Activated CD8-positive, alpha-beta memory T cell treated with anti-CD3 and anti-CD28 coated beads for 1 hour (primary cell): ENCODE measurements at places on chromosomes 12 and 14.

DNA sequence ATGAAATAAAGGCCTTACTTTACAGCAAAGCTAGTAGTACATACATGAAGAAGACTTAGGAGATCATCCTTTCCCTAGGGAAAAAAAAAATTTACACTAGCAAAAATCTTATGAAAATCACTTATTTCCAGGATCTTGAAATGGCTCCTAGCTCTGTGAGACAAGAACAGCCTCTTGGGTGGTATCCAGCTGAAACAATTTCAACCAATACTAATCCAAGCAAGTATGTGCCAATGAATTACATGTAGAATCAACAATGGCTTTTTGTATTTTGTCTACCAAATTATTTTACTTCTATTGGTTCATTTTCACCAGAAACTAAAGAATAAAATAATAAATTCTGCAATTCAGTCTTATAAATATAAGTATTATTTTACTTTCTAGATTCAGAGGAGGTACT is 2.7 kb upstream of the SLCO1A2 start:
- no peak for DNase-seq

DNA sequence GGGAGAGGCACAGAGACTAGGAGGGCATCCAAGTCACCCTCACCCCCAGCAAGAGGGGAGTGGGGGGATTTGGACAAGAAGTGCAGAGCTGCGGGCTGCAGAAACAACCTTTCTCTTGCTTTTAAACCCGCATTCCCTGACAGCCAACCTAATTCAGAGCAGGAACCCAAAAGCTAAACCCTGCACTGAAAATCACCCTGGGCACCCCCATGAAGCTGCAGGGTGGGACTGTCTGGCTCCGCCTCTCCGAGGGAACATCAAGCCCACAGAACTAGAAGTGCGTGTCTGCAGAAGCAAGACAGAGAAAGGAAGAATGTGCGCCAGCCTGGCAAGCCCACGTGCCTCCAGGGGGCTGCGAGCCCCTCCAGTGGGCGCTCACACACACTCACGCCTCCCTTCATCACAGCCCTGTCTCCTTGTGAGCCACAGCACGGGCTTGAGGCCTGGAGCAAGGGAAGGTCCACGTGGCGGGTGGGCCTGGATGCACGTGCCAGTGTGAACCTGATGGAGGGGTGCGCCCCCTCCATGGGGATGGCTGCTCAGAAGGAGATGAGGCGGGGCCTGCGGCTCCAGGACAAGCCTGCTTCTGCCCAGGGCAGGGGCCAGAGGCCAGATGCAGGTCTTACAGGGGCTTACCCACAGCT is 27.8 kb upstream of the PNMA1 start:
- DNase-seq: no peak

DNA sequence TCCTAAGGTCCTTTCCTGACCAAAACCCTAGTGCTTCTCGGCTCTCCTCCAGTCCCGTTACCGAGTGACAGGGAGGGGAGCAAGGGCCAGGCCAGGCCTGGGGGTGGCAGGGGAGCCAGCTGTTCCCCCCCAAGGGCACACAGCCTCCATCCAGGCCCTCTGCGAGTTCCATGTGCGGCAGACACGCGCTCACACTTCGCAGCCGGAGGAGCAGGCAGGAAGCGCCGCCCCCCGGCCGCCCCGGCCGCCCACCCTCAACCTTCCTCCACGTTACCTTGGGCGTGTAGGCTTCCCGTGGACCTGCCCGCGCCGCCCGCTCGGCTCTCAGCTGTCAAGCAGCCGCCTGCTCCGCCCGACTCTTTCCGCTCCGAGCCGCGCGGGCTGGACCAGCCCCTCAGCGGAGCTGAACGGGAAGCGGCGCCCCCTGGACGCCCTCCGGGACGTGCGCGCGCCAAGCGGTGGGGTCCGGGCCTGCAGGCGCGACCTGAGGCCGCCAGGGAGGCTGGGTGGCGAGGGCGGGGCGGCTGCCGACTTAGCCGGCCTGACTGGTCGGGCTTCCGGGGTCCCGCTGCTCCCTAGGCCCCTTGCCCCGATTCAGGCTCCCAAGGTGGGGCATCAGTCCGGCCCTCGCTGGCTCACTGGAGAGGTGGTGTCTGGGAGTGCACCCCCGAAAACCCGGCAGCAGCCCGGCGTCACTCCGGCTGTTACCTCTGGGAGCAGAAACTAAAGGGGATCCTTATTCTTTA is at the start of gene CRACR2A:
CRACR2A (minus strand) TSS at position 369 of the 746 bp plus-strand sequence. CDS start 56,110 bp downstream, outside the sequence.
- peak; percentile 79 for DNase-seq

- DNase-seq: no peak
These were observed 149.1 kb upstream of the FLRT2 start for GRCh38 chr14:85380881-85381280.

GRCh38 chr12:6827437-6827911 is 733 bp upstream of the P3H3 start:
- no peak for DNase-seq

DNA sequence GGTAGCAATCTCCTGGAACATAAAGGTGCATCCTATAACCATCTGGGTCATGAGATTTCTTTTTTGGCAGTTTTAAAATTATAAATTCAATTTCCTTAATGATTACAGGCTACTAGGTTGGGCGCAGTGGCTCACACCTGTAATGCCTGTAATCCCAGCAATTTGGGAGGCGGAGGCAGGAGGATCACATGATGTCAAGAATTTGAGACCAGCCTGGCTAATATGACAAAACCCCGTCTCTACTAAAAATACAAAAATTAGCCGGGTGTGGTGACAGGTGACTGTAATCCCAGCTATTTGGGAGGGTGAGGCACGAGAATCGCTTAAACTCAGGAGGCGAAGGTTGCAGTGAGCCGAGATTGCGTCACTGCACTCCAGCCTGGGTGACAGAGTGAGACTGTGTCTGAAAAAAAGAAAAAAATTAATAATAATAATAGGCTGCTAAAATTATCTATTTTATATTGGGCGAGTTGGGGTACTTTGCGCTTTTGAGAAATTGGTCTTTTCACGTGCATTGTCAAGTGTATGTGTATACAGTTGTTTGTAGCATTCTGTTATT is 17.2 kb upstream of the ARF6 start:
- no peak for DNase-seq

DNA sequence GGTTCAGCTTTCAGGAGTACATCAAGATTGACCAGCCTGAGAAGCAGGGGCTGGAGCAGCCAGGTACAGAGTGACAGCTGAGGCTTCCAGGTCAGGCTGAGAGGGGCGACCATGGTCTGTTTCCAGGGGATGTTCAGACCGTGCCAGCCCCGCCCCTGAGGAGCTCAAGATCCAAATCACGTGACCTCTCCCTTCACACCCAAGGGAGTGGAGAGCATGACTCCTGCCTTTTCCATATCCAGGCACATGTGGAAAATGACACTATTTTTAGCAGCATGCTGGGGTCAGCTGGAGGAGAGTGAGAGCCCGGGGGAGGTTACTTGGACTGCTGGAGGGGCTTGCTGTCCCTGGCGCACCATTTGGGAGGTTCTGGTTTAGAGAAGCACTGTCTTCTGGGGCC is 92.7 kb downstream of the B4GALNT3 start:
- DNase-seq: no peak

DNA sequence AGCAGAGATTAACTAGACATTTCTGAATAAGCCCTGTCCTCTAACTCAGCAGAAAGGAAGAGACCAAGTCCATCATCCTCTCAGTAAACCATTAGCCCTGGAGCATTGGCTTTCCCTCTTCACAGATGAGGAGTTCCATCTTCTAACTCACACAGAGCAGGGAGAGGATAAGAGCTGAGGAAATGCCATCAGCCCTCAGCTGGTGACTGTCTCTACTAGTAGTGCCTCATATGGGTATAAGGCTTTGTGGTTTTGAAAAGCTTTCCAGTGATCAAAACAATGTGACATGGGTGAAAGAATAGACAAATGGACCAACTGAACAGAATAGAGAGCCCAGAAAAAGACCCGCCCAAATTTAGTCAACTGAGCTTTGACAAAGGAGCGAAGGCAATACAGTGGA is 197.2 kb upstream of the NUDT4 start:
- no peak for DNase-seq

- DNase-seq: no peak
These were observed 318.9 kb downstream of the SOX5 start for GRCh38 chr12:23630524-23630923.

DNA sequence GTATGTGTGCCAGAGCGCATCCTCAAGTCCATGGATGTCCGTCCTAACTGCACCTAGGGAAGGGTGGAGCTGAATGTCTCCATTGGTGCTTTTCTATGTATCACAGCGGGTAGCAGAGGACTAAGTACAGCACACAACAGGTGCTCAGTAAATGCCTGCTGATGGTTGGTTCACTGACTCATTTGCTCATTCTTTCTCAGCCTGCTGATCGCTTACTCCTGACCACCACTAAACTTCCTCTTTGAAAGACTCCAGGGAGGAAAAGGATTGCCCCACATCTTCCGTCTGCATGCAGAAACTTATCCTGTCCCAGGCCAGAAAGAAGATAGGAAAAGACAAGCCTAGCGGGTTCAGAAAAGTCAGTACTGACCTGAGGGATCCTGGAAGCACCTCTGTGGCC is 66.3 kb downstream of the B4GALNT3 start:
- no peak for DNase-seq

- DNase-seq: no peak
These were observed 15.3 kb downstream of the TCHP start for GRCh38 chr12:109915171-109916040.

- peak; percentile 38 for DNase-seq
These were observed 127.9 kb upstream of the TMEM132D start for GRCh38 chr12:130031571-130032189.

- DNase-seq: no peak
These were observed 59.8 kb downstream of the SERPINA3 start for GRCh38 chr14:94671870-94672444.

DNA sequence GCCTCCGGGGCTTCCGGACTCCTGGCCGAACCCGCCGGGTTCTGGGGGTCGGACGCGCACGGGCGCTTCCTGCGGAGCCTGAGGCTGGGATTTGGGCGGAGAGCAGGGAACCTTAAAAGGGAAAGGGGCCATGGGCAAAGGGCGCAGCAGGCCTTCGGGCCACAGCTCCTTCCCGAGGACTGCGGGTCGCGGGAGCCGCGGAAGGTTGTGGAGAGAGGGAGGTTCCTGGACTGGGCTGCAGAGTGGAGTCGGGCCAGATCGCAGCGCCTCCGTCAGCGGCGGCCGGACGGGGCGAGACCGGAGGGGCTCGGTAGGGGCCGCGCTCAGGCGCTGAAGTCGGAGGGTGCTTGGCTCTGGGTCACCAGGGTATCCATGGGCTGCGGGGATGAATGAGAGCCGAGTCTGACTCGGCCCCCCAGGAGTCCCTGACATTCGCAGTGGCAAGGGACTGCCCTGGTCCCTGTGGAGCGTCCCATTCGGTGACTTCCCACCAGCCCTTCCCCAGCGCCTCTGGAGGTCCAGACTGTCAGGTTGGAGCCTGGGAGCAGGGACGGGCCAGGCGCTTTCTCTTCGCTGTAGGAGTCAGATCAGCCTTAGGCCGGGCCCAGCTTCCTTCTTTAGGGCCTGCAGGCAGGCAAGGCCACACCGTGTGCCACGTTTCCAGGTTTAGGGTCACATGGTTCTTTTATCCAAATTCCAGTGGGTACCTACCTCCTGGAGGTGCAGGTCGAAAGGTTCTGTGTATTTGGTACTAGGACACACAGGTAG is 938 bp upstream of the SLC25A29 start:
- no peak for DNase-seq

GRCh38 chr14:57692671-57693070 is 173.2 kb downstream of the SLC35F4 start:
- DNase-seq: no peak

DNA sequence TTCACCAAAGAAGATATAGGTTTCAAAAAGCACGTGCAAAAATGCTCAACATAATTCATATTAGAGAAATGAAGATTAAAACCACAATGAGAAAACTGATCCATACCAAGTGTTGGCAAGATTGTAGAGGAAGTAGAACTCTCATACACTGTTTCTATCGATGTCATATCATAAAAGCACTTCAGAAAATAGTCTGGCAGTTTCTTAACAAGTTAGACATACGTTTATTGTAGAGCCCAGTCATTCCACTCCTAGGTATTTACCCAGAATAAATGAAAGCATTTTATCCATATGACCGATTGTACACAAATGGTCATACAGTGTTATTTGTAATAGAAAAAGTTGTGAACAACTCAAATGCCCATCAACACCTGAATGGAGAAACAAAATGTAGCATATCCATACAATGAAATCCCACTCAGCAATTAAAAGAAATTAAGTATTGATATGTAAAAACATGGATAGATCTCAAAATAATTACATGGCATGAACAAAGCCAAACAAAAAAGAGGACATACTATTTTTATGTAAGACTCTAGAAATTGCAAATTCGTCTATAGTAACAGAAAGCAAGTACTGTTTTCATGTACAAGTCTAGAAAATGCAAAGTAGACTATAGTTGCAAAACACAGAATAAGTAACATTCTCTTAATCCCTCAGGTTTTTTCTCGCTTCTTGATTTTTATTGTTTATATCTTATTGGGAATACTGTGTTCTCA is 41.0 kb downstream of the USP15 start:
- DNase-seq: no peak

DNA sequence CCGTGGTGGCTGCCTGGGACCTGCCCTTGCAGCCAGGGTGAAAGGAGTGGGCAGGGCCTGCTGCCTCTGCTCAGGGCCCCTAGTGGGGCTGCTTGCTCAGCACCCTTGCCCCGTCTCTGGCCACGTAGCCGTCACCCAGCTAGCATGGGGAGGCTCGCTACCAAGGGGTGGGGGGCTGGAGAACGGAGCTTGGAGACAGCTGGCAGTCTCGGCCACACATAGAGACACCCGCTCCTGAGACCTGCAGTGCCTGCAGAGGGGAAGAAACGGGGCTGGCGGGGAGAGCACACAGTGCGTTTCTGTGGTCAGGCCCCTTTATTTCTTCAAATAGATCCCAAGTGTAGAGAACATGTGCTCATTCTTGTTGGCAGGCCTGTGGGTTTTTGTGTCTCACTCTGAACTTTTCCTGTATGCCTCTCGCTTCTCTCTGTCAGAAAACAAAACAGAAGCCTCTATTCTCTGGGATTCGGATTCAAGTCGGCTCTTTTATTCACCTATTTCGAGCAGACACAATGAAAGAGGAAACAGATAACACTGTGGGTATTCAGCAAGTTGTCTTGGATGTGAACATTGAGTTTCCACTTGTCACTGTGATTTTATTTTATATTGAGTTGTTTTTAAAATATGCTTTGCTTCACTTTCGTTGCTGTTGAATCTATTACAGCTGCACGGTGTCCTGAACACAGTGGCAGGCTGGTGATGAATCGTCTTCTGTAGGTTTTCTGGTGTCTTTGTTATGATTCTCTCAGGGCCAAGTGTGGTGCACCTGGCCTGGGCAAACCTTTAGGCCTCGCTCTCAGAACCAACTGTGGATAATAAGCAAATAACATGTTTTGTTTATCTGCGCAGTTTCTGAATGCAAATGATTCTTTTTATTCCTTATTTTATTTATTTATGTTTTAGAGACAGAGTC is 26.5 kb downstream of the PACS2 start:
- DNase-seq: no peak

DNA sequence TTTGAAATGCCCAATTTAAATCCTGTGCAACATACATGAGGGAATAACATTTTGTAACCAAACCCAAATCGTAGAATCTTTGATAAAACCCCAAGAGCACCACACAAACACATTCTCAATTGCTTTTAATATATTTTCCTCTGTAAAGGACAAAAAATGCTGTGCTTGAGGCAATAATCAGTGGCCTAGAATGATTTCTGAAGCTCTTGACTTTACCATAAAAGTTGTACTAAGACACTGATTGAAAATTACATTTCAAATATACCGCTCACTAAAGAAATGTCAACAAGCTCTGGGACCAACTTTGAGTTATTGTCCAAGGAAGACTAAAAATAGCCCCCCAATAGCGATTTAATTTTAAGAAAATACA is 1.5 kb downstream of the EML5 start:
- DNase-seq: no peak

GRCh38 chr14:24785698-24786097 is 151.7 kb upstream of the GZMB start:
- DNase-seq: no peak

- DNase-seq: no peak
These were observed 31.7 kb upstream of the SLC38A2 start for GRCh38 chr12:46404225-46404631.
